ENCODE measurements at places on chromosomes 4 and X.
A peak's percentile ranks its signal among the peaks of the same experiment; 100 is the strongest.

- no peak for DNase-seq
These were observed 323.9 kb upstream of the CASK start for GRCh38 chrX:42247241-42247640.

GRCh38 chrX:70253377-70254062 lies 6.5 kb downstream of the P2RY4 start:
- DNase-seq = no peak

GRCh38 chr4:6017030-6017429 lies 1.2 kb downstream of the C4orf50 start:
- DNase-seq = no peak

- DNase-seq = no peak
These were observed 18.5 kb downstream of the HERC3 start for GRCh38 chr4:88610771-88611170.

DNA sequence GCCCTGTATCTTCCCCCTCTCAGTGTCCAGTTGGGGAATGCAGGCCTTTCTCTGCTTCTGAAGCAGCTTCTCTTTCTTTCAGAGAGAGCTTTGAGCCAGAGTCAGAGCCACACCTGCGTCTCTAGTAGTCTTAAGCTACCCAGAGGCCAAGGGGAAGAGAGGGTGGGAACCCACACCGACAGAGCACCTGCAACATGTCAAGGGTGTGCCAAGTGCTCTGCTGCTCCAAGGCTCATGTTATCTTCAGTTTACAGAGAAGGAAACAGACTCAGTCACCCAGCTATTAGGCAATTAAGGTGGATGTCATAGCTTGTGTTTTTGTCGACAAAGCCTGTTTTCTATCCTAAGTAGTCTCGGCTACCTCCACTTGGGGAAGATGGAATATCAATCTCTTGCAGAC lies 22.7 kb upstream of the RNF212 start:
- DNase-seq = no peak

- DNase-seq = no peak
These were observed 30.6 kb downstream of the PDK3 start for GRCh38 chrX:24495700-24496099.

- DNase-seq = no peak
These were observed 782.5 kb upstream of the INTU start for GRCh38 chr4:126850286-126850685.

- DNase-seq = no peak
These were observed 34.2 kb upstream of the C1GALT1C1 start for GRCh38 chrX:120664081-120664480.

DNA sequence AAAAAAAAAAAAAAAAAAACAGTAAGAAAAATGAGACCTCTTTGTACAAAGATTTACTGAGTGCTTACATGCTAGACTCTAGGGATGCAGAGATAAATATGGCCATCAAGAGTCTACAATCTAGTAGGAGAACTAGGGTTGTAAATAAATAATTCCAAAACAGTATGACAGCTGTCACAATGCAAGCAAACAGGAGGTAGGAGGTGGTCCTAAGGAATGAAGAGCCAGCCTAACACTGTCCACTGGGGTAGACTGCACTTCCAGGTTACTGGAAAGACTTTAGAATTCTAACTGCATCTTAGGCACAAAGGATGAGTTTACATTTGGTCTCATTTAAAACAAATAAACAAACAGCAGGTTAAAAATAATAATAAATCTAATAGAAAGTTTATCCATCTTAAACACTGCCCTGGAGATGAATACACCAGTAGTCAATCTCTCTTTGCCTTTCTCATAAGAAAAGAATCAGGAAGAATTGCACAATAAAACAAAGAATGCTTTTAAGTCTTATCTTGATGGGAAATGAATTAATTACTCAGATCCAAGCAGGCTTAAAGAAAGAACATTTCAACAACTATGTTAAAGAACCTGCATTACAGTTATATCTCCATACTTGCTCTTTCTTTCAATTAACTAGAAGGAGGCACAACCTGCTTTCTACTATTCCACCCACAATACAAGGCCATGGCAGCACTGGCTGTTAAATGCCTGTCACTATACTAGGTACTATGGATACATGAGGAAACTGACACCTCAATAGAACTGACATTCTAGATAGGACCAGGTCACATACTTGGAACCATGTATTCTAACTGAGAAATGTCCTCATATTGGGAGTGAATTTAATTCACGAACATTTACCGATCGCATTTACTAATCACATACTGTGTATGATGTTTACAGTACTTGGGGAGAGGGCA lies 12.7 kb downstream of the ADGRA3 start:
- DNase-seq = no peak

DNA sequence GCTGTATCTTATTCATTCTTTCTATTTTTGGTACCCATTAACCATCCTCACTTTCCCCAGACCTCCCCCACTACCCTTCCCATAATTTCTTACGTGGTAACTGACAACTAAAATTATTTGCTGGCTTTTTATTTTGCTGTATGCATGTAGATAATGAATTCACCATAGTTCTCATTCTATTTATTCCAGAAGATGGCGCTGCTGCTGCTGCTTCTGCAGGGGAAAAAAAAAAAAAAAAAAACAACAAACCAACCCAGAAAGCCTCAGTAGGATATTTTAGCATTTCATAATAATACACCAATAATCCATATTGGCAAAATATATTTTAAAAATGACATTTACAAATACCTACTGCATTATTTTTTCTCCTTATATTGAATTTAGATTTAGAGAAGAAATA lies 416.6 kb upstream of the MAGEB18 start:
- DNase-seq = peak; percentile 39

DNA sequence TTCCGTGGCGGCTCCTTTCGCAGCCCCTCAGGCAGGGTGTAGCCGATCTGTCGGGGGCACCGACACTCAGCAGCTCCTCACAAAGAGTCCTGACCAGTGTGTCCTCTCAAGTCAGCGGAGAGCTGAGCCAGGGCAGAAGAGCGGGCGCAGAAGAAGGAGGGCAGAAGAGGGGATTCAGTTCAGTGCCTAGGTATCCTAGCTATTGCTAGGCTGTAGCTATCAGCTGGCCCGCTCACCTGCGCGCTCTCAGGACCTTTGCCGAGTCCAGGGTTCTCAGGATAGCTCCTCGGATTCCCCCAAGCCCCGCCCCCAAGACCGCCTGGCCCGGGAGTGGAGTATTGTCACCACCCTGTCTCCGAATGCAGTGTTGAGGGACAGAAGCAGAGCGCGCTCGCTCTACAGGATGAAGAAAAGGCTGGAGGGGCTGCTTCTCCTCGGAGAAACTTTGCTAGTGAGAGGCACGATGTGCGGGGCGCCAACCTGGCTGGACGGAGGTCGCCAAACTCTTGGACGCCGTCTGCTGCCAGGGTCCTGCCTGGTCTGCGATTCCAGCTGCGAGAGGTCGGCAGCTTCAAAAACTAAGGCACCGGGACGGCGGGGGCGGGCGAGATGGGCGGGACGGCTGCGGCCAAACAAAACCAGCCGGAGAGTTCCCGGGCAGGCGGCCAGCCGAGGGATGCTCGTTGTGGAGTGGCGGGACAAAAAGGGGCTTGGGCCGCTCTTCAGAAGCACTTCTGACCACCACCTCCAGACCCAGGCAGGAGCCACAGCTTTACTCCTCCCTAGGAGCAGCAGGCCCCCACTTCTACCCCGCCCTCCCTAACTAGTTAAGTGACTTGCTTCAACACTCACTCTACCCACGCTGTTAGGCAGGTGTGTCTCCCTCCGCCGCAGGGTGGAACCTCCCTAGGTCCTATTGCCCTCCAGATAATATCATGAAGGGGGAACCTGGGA lies at the start of gene XKRX:
TSS of gene XKRX (minus strand) at position 258 of the 954 bp plus-strand sequence. CDS start 613 bp downstream, outside the sequence.
- DNase-seq = peak; percentile 62

- DNase-seq = no peak
These were observed 61.8 kb upstream of the CITED1 start for GRCh38 chrX:72367516-72367915.

DNA sequence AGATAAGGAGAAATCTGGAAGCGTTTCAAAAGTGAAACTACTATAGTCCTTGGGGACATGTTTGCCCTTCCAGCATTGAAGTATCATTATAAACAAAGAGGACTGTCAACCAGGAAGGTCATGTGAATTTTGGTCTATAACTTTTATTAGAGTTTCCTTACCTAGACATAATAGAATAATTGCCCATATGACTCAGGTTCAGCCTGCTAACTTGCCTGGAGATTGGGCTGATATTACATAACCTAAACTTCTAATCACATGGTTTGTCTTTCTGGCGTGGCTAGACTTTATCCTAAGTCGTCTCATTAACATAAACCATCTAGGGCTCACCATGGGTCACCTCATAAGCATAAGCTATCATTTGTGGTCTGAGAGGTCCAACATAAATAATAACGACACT lies 775.9 kb downstream of the CENPC start:
- DNase-seq = no peak

DNA sequence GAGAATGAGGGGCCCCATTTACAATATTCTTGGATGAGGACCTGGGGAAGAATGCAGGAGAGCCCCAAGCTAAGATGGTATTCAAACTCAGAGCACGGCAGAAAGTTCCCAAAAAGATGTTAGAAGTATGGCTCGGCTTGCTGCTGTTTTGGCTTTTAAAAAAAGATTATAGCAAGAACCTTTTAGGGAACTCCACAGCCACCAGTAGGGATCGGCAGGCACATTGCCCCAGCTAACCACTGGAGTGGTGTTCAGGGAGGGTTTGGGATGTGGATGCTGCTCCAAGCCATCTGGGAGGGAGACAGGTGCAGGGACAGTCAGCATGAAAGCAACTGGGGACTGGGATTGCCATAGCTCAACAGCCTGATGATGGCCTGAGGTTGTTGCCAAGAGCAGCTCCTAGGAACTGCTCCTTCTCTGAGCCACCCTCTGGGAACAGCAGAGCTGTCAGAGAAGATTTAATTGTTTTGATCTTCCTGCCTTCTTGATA lies 63.0 kb downstream of the SORBS2 start:
- DNase-seq = no peak

DNA sequence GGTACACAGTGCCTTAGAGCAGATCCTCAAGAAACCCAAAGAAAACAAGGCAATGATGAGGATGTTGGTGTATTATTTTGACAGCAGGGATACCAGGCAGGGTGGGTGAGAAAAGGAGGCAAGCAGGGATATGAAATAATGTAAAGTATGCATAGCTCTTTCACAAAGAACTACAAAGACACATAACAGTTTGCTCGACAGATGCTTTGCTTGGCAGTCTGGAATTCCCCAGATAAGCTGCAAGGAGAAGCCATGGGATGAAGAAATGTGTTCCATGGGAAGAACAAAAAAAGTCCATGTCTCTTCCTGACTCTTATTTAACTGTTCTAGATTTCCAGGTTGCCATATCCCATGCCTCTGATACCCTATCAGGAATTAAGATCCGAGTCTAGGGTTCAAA lies 75.4 kb downstream of the FAM13A start:
- DNase-seq = no peak

DNA sequence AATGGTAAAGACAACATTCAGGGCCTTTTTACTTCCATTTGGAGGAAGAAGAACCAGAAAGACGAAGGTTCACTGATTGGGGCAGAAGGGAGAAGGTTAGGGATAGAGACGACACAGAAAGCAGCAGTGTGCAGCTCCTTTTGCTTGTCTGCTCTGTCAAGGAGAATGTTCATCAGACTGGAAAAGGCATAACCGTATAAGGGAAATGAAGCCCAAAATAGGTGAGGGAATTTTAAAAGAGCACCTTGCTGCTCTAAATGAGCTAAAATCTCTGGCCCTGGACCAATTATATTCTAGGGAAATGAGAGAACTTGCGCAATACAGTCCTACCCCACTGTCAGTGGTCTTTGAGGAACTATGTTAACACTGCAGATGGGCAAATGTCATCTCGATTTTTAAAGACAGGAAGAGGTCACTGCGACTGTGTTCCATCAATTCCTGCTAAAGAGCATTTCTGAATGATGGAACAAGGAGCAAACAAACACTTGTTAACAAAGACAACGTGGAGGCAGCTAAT lies 909.8 kb upstream of the FTHL17 start:
- no peak for DNase-seq

- peak; percentile 79 for DNase-seq
These were observed at the start of gene KCNE5 for GRCh38 chrX:109624641-109625616. TSS of gene KCNE5 (minus strand) at chrX:109625172. CDS start at chrX:109625020, 152 bp downstream.

DNA sequence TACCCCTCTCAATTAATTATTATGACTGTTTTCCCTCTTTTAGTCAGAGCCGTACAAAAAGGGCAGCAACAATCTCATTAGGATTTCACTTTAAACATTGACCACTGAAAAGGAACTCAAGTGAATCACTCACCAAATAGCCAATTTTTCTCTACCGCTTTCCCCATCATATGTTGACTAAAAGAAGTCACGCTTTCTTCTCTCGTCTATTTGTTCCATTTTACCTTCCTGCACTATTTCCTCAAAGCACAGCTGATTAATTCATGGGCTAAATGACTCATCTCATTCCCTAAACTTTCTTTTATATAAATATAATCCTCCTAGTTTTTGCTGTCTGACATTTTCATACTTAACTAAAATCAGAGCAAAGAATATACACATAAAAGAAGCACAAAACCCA lies 8.2 kb downstream of the MID1 start:
- no peak for DNase-seq

DNA sequence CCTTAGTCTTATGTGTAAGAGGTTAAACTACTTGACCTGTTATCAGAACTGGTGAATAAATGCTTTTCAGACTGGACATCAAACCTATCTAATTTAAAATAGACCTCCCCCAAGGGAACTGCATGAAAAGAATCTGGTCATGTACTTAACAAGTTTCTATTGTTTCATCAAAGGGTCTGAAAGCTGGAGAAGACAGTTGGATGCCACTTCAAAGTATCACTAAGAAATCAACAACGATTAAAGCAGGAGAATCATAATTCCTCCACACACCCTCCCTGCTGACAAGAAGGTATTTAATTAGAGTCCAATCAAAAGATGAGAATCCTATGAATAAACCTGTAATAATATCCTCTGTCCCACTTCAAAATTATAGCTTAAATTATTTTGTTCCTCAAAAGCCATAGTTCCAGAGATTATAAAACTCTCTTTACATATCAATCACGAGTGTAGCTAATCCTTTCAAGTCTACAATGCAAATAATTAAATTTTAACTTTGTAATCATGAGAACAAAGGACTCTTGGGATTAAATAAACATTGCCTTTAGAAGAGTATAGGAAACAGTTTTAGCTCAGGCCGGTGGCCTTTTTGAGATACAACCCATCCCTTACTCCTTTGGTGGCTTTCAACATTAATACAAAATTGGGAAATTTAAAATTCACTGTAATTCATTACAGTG lies 35.1 kb downstream of the TSPAN5 start:
- no peak for DNase-seq

- DNase-seq = peak; percentile 7
These were observed 1.4 kb upstream of the PHF8 start for GRCh38 chrX:54045563-54046228.

Measured in neural progenitor cell (in vitro differentiated cells).